CD4-positive, alpha-beta memory T cell (primary cell): ENCODE measurements at places on chromosomes 7 and 10.

DNA sequence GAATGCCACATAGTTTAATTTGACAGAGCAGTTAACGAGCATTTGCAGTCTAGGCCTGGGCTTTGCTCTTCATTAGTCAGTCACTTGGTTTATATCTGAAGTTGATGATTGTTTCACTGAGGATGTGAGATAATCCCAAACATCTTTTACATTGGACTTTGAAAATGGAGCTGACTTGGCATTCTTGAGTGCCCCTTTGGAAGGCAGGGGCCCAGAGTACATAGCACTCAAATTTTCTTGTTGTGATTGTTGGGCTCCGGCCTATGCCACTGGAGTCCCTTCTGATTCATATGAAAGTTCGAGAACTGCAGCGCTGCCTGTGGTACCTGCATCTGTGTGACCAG, 21.9 kb downstream of the DNAJB6 start:
- peaks cover 54% of the 10 kb centered on the region for H3K36me3 ChIP-seq
- no peaks in the 10 kb centered on the region for H3K27me3 ChIP-seq
- H3K4me1 ChIP-seq: peaks cover 49% of the 10 kb centered on the region
- H3K27ac ChIP-seq: no peak overlapping the region

DNA sequence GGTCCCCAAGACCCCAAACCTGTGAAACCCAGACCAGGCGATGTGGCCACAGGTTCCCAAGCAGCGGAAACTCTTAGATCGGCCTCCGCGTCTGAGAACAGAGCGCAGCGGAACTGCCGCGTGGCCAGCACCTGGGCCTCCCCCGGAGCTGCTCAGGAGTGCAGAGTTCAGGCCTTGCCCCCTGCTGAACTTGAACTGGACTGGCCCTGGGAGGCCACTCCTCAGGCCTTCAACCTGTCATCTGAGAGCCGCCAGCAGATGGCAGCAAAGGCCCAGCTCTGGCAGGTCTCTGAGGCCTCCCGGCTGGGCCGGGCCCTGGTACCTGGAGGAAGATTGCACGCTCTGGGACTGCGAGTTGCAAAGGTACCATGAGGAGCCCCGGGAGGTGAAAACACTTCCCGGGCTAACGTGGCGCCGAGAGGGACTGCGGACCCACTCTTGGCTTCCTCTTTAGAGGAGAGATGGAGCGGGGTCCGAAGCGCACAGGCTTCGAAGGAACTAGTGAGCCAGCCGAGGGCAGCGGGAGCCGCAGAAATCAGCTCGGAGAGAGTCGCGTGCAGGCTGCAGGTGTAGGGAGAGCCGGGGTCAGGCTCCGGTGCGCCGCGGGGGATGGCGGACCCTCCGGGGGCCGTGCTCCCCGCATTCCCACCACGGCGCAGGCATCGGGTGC, 89.2 kb downstream of the PAXIP1 start:
- H3K27me3 ChIP-seq: no peaks in the 10 kb centered on the region
- H3K4me1 ChIP-seq: peaks cover 5% of the 10 kb centered on the region

GRCh38 chr10:124952123-124952522, 10.2 kb downstream of the ZRANB1 start:
- no peak overlapping the region for H3K27ac ChIP-seq
- no peaks in the 10 kb centered on the region for H3K36me3 ChIP-seq
- no peak overlapping the region for H3K4me3 ChIP-seq

DNA sequence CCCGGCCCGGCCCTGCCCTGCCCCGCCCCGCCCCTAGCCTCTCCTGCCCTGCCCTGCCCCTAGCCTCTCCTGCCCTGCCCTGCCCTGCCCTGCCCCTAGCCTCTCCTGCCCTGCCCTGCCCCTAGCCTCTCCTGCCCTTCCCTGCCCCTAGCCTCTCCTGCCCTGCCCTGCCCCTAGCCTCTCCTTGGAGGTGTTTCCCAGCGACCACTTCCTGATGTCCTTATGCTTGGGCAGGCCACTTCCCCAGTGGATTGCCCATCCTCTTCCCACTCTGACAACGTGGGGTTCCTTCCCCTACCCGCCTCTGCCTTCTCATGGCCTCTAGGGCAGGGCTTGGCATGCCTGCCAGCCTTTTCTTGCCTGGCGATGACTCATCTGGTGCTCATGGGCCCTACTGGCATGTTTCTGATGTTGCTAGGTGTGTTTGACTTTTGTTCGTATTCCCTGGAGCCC, 21.2 kb downstream of the PRXL2A start:
- no peaks in the 10 kb centered on the region for H3K36me3 ChIP-seq
- H3K27ac ChIP-seq: no peak overlapping the region
- H3K27me3 ChIP-seq: no peaks in the 10 kb centered on the region
- no peak for DNase-seq
- no peaks in the 10 kb centered on the region for H3K4me1 ChIP-seq
- no peak overlapping the region for H3K4me3 ChIP-seq

DNA sequence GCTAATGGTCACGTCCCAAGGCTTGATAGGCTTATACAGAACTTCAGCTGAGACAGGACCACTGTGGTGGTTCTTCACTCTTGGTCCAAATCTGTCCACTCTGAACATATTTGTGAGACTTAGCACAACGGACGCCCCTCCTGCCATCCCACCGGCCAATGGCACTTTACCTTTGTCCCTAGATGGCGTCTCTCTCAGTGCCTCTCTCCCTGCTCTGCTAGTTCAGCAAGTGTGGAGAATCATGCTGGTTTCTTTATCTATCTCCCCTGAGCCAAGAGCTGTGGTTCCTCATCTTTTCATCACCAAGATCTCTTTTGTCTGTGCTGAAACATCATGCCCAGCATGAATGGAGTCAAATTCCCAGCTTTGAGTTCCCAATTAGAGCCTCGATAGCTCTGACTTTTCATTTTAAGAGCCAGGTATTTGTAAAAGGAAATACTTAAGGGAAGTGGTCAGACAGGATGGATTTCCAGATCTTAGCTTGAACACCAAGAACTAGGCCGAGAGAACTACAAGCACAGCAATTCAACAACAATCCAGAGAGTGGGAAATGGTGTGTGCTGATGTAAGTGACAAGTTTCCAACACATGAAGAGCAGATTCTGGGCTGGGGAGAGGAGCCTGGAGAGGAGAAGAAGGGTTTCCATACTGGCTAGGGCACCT, 69.5 kb downstream of the ZNF800 start:
- no peak overlapping the region for H3K4me3 ChIP-seq
- no peaks in the 10 kb centered on the region for H3K36me3 ChIP-seq
- H3K27me3 ChIP-seq: no peaks in the 10 kb centered on the region
- peaks cover 25% of the 10 kb centered on the region for H3K4me1 ChIP-seq
- DNase-seq: no peak
- H3K27ac ChIP-seq: no peak overlapping the region

- H3K27me3 ChIP-seq: no peaks in the 10 kb centered on the region
- no peak overlapping the region for H3K4me3 ChIP-seq
- DNase-seq: no peak
- H3K27ac ChIP-seq: no peak overlapping the region
Observed at GRCh38 chr7:2357165-2357564, 2.5 kb downstream of the EIF3B start.

GRCh38 chr7:125930848-125931247, 1001.2 kb upstream of the POT1 start:
- no peaks in the 10 kb centered on the region for H3K27me3 ChIP-seq
- no peak overlapping the region for H3K27ac ChIP-seq
- no peaks in the 10 kb centered on the region for H3K36me3 ChIP-seq
- DNase-seq: no peak

- H3K27ac ChIP-seq: no peak overlapping the region
- no peaks in the 10 kb centered on the region for H3K4me1 ChIP-seq
- no peaks in the 10 kb centered on the region for H3K36me3 ChIP-seq
- DNase-seq: no peak
- H3K4me3 ChIP-seq: no peak overlapping the region
- H3K27me3 ChIP-seq: peaks cover 3% of the 10 kb centered on the region
Observed at GRCh38 chr7:129568240-129568639, 43.3 kb upstream of the NRF1 start.

GRCh38 chr10:119878524-119878923, 5.9 kb upstream of the MCMBP start:
- H3K27ac ChIP-seq: no peak overlapping the region
- DNase-seq: no peak
